ENCODE measurements at places on chromosomes 4 and X.

DNA sequence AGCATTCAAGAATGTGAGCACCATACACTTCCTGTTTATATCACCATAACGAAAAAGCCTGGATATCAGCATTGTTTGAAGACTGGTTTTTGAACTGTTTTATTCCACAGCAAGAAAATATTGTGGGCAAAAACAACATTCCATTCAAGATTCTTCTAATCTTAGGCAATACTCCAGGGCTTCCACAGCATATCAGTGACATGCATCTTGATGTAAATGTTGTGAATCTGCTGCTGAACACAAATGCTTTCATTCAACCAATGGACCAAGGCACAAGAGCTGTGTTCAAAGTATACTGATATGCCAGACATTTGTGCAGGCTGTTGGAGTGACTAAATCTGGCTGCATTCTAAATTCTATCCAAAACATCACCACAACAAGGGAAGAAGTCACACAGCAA, 260.1 kb upstream of the ETNPPL start:
- no peak for DNase-seq

DNA sequence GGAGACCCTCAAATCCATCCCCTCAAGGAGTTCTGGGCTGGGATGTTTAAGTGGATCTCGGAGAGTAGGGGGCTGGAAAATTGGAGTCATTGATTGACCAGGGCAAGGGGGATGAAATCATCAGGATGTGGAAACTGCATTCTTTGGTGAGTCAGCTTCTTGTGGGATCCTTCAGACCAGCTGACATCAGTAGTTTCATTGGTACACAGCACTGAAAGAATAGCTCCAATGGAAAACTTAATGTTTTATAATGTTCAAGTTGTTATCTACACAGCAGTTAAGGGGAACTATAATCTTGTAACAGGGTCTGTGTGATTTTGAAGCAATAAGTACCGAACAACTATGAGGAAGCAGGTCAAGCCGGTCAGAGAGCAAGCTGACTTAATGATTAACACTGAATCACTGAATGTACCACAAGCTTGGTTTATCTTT, 506.1 kb downstream of the RPA4 start:
- DNase-seq: no peak

- peak; percentile 5 for DNase-seq
These were observed 137.3 kb upstream of the RPL34 start for GRCh38 chr4:108483079-108483478.

DNA sequence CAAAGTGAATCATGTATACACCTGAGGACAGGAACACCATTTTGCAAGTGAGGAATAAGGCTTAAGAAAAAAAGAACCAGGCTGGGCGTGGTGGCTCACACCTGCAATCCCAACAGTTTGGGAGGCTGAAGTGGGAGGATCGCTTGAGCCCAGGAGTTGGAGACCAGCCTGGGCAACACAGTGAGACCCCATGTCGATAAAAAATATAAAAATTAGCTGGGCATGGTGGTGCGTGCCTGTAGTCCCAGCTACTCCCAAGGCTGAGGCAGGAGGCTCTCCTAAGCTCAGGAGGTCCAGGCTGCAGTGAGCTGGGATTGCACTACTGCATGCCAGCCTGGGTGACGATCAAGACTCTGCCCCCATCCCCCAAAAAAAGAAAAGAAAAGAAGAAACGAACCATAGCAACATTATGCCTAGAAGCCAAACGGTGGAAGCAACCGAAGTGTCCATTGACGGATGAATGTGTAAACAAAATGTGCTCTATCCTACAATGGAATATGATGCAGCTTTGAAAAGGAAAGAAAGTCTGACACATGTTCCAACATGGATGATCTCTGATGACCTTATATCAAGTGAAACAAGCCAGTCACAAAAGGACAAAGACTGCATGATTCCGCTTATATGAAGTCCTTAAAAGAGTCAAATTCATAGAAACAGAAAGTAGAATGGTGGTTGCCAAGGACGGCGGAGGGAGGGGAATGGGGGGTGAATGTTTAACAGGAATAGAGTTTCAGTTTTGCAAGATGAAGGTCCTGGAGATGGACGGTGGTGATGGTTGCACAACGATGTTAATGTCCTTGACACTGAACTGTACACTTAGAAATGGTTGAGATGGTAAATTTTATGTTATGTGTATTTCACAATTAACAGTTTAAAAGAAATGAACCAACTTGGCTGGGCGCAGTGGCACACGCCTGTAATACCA, 8.6 kb upstream of the KIAA0232 start:
- no peak for DNase-seq

Data from central memory CD4-positive, alpha-beta T cell (primary cell).